Lung (tissue), 17 donors: ENCODE measurements at places on chromosomes 1 and 21. TPM values are rescaled to one million over a fixed set of nuclear protein-coding genes. Genes with fewer than 3 reads are reported as not detected.

DNA sequence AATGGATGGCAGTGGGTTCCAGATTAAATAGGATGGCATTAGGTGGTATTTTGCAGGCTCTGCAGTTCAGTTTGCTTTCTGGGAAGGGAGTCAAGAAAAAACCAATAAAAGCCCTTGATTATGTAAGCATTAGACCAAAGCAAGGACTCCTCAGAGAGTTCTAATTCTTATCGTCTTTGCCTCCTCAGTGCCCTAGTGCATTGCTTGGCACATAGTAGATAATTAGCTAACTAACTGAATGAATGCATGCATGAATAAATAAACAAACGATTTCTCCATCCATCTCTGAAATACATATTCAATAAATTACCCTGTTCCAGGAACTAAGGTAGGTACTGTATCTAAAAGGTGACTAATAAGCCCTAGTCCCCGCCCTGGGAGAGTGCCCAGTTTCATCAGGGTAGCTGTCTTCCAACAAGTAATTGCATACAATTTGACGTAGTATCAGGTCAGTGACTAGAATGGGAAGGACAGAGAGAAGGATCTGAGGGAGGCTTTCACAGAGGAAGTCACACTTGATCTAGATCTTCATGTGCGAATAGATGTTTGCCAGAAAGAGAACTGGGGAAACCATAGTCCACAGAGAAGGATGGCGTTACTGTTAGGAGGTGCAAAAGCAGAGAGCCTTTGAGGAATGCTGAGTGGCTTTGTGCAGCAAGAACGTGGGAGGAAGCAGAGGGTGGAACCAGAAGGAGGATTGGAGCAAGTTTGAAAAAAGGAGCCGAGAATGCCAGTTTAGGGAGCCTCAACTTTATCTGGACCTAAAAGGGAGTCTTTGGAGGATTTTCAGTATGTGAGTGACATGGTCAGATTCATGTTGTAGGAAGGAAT, 111.4 kb downstream of the TBX19 start:
- no peaks in the 10 kb centered on the region for H3K27me3 ChIP-seq
- no peak for DNase-seq
- no peak overlapping the region for H3K27ac ChIP-seq
- H3K4me3 ChIP-seq: no peak overlapping the region
- no peaks in the 10 kb centered on the region for H3K4me1 ChIP-seq

IL19 gene
- 0.12 TPM for total RNA-seq

DNA sequence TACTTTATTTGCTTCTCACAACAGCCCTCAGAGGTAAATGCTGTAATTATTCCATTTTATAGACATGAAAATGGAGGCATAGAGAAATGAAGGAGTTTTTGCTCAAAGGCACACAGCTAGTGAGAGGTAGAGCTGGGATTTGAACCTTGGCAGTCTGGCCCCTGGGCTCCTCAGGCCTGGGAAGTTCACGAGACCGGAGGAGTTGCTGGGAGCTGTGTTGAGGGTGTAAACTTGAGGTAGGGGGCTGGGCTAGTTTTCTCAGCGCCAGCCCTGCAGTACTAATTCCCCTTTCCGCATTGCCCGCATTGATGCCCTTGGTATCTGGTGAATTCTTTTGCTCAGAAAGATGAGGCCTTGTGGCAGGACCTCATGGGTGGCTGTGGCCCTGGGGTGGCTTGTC, 73.3 kb downstream of the PTPRU start:
- H3K4me1 ChIP-seq: no peaks in the 10 kb centered on the region
- no peaks in the 10 kb centered on the region for H3K27me3 ChIP-seq
- H3K36me3 ChIP-seq: no peaks in the 10 kb centered on the region
- H3K4me3 ChIP-seq: no peak overlapping the region
- no peak for DNase-seq

SLC2A5 gene
- total RNA-seq: 2.8 TPM

CELSR2 gene
- total RNA-seq: 7.6 TPM

NUP210L gene
- 0.26 TPM for total RNA-seq

DNA sequence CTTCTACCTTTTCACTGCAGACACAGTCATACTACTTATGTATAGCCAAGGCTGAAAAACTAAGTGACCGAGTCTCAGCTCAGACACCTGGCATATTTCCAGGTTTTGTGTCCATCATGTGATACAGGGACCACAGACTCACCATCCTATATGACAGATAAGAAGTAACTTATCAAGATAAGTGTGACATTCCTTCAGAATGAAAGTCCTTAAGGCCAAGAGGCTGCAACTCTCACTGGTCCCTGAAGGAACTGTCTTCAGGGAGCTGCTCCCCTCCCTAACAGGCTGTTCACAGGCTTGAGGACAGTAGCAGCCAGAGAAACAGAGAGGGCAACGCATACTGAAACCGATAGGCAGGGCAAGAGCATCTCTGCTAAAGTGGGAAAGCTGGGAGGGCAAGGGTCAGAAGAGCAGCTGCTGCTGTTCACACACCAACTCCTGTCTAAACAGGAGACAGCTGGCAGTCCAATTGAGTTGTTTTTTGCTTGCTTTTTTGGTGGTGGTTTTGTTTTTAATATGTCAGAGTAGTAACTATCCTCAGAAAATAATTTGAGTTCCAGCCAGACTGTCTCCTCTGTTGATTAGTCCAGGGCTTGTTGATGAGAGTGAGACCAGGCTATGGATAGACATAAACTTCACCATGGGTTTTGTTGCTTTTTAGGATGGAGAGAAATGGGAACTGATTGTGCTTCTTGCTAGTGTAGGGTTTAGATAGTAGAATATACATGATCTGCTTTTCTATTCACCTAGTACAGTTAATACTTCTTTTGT, 67.7 kb downstream of the MACF1 start:
- DNase-seq: peak; percentile 93
- peaks cover 10% of the 10 kb centered on the region for H3K36me3 ChIP-seq
- no peaks in the 10 kb centered on the region for H3K27me3 ChIP-seq

WDR64 gene
- not detected for total RNA-seq

- peaks cover 21% of the 10 kb centered on the region for H3K36me3 ChIP-seq
- H3K4me3 ChIP-seq: peak overlapping the region; percentile 80
- peak overlapping the region; percentile 83 for H3K27ac ChIP-seq
- H3K4me1 ChIP-seq: peaks cover 10% of the 10 kb centered on the region
Measured at GRCh38 chr1:160284220-160284781, 632 bp downstream of the PEX19 start.

GRCh38 chr1:54716299-54717047, 812 bp downstream of the TTC4 start:
- no peaks in the 10 kb centered on the region for H3K27me3 ChIP-seq
- H3K36me3 ChIP-seq: peaks cover 2% of the 10 kb centered on the region
- peaks cover 3% of the 10 kb centered on the region for H3K4me1 ChIP-seq

CCDC181 gene
- 5.7 TPM for total RNA-seq

DNA sequence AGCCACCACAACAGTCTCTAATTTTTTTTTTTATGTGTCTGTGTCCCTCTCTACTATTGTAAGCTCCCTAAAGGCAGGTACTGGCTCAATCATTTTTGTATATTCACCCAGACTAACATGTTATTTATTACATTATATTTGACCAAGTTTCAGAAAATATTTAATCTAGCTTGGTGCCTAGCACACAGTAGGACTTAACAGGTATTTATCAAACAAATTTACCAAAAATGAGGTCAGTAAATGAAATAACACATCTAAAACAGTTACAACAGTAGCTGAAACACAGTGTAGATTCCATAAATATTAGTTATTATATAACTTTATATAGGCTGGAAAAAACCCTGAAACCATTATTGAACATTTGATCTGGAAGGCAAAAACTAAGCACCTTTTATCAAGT, 2.7 kb downstream of the NRDC start:
- no peak overlapping the region for H3K27ac ChIP-seq
- no peak overlapping the region for H3K4me3 ChIP-seq
- H3K36me3 ChIP-seq: no peaks in the 10 kb centered on the region
- H3K4me1 ChIP-seq: peaks cover 2% of the 10 kb centered on the region

DNA sequence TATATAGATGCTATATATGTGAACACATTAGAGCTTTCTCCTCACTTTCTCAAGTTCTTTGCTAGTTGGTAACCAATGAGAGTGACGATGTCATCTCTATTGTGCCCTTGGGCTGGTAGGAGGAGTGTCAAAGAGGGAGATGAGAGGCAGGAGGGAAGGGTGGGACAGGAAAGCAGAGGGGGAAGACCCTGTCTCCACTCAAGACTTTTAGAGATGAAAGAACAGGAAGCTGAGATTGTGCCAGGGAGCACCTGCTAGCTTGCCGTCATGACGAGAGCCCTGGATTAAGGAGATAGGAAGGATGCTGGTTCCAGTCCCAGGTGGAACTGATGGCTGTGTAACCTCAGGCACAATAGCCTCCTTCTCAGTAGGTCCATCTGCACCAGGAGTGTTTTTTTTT, 16.7 kb downstream of the CNR2 start:
- DNase-seq: no peak
- peak overlapping the region; percentile 49 for H3K27ac ChIP-seq
- no peaks in the 10 kb centered on the region for H3K27me3 ChIP-seq
- H3K36me3 ChIP-seq: no peaks in the 10 kb centered on the region
- H3K4me3 ChIP-seq: no peak overlapping the region

LORICRIN gene
- not detected for total RNA-seq

DNA sequence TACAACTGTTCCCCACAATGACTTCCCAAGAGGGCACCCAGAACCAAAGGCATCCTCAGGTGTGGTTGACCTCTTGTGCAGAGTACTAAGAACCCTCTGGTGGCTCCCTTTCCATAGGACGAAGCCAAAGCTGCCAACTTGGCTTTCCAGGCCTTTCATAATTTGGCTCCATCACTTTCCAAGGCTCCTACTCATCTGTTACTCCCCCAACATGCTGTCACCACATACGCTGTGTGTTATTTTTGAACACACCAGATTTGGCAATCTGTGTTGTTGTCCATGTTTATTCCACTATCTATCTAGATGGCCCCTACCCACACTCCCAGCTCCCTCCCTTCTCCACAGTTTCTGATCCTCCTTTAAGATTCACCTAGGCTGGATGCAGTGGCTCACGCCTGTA, 10.2 kb upstream of the NKAIN1 start:
- H3K4me1 ChIP-seq: no peaks in the 10 kb centered on the region
- no peak overlapping the region for H3K4me3 ChIP-seq
- H3K27me3 ChIP-seq: no peaks in the 10 kb centered on the region
- no peaks in the 10 kb centered on the region for H3K36me3 ChIP-seq

DNA sequence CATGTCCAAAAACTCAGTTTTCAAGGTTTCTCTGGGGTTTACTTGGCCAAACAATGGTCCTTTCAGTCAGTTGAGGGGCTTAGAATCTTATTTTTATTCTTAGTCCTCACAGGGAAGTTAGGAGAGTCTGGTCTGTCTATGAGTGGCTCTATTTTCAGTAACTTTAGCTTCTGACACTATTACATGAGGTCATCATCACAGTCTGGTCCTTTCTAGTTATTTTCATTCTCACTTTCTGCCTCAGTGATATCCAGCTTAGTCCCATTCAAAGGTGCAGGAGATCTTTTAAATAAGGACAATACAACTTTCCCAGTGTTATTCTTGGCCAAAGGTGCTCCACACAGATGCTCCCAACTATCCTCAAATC, 30.0 kb upstream of the FGGY start:
- no peaks in the 10 kb centered on the region for H3K36me3 ChIP-seq
- H3K4me1 ChIP-seq: peaks cover 2% of the 10 kb centered on the region
- DNase-seq: no peak
- H3K4me3 ChIP-seq: no peak overlapping the region
- no peaks in the 10 kb centered on the region for H3K27me3 ChIP-seq

GRCh38 chr1:159968901-159969300, 14.9 kb upstream of the SLAMF9 start:
- H3K27me3 ChIP-seq: no peaks in the 10 kb centered on the region
- no peaks in the 10 kb centered on the region for H3K4me1 ChIP-seq
- H3K27ac ChIP-seq: no peak overlapping the region
- H3K4me3 ChIP-seq: no peak overlapping the region
- H3K36me3 ChIP-seq: no peaks in the 10 kb centered on the region
